EL (cell line): ENCODE measurements at places on chromosomes 5 and 9.
A peak's percentile ranks its signal among the peaks of the same experiment; 100 is the strongest.

DNA sequence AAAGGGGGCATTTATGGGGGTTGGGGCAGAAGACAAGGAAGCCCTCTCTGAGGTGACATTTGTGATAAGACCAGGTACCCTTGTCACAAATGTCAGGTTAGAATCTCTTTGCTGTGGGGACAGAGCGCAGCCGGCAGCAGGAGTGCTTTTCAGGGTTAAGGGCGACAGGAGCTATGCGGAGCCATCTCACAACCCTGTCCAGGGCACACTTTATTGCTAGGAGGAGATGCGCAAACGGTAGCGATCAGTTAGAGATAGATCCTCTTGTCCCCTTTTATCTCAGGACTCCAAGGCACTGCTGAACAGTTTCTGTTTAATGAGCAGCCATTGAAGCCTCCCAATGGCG lies 438 bp upstream of the LAMC3 start:
- no peak for DNase-seq

DNA sequence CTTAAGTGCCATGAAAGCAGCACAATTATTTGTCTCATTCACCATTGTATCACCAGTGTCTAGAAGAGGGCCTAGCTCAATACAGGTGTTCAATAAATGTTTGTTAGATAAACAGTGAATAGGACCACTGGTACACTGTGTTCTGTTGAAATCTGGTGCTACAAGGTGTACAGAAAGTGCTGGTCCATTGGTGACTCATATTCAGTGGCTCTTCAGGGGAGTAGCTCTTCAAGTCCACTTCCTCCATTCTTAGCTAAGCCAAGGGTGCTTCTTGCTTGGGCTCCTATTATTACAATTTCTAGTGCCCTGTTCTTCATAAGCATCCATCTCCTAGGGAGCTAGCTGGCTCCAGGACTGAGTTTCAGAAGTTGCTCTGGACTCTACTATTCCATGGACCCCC lies 6.4 kb upstream of the FCHO2 start:
- no peak for DNase-seq

DNA sequence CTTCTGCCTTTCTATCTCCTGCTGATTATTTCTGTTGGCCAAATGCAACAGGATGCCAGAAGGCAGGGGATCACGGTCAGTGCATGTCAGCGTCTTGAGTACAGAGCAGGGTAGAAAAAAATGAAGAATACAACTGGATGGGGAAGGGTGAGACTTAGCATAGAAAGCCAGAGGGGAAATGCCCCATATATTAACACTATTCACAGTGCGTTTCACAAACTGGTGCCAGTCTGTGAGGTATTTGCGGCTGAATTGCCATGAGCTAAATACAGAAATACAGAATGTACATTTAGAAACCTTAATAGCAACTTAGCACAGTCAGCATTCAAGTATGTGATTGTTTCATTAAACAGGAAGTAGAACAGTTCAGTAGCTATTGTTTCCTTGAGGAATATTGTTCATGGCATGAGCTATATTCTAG lies 31.0 kb upstream of the SLC1A3 start:
- peak; percentile 58 for DNase-seq

DNA sequence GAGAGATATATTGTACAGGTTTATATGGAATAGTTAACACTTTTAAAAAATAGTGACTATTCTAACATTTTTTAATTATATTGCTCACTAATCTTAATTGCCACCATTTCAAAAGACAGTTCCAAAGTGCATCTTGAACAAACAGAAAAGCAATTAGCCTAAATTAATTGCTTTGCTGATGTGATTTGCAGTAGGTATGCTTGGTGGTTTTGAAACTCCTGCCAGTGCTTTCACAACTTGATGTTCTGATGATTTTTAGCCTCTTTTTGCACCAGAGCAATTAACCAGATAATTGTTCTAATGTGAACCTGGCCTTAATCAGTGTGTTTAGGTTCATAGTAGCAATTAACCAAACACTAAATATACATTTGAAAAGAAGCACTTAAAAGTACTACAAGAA lies 207.6 kb downstream of the FBXL17 start:
- DNase-seq, result no peak

GRCh38 chr5:170519549-170519948 lies 15.7 kb downstream of the KCNIP1 start:
- no peak for DNase-seq

DNA sequence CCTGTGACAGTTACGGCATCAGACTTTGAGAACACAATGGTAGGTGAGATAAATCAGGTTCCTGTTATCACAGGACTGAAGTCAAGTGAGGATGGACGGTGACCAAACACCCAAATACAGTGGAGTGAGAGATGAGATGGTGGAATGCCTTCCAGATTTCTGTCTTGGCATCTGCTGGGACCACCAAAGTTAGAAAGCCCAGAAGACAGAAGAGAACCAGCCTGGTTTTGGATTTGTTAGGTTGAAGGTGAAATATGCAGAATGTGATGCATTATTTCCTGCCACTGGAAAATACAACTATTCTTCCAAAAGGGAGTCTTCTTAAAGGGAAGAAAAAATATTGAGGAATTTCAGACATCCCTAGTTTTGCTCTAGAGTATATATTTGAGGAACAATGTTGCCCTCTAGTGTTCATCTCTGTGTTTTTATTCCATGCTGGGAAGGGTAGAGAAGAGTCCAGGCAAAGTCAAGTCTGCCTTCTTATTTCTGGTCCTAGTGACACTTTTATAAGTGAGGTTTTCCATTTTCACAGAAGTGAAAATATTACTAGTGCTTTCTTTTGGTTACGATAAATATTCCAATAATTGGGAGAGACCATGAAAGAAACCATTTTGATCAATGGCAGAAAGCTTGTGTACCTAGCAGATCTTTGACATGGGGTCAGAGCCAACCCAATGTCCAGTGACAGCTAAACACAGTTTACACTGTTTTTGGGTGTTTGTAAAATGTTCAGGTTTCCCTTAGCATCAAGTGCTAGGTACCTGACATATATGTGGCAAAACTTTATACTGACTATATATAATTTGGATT lies 142.3 kb upstream of the ANKH start:
- peak; percentile 72 for DNase-seq

DNA sequence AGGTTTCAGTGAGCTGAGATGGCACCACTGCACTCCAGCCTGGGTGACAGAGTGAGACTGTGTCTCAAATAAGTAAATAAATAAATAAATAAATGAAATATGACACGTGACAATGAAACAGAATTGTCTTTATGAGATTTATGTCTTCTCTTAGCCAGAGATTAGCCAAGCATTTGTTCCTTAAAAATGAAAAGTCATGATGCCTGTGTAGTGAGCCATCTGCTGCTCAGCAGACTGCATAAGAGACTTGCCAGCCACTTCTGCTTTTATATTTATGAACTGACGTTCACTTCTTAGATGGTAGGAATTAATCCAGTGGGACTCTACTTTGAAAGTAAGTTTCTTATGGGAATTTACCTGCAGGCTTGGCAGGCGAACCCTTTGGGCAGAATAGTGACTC lies 227.4 kb downstream of the NR3C1 start:
- DNase-seq, result no peak

GRCh38 chr5:179254638-179255271 lies 90.5 kb downstream of the ADAMTS2 start:
- no peak for DNase-seq

DNA sequence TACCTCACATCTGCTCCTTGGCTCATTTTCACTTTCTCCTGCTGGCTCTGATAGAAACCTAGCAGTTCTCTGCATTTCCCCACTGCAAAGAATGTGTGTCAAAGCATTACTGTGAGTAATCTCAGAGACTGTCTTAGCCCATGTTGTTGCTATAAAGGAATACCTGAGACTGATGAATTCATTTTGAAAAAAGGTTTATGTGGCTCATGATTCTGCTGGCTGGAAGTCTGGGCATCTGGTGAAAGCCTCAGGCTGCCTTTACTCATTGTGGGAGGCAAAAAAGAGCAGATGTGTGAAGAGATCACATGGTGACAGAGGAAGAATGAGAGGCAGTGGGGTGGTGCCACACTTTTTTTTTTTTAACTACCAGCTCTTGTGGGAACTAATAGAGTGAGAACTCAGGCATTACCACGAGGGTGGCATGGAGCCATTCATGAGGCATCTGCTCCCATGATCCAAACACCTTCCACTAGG lies 191.6 kb upstream of the CTNND2 start:
- no peak for DNase-seq

GRCh38 chr9:15670894-15671293 lies 118.1 kb downstream of the CCDC171 start:
- no peak for DNase-seq

- DNase-seq, result no peak
Measured at GRCh38 chr9:135269912-135270830, 182.7 kb downstream of the OLFM1 start.

DNA sequence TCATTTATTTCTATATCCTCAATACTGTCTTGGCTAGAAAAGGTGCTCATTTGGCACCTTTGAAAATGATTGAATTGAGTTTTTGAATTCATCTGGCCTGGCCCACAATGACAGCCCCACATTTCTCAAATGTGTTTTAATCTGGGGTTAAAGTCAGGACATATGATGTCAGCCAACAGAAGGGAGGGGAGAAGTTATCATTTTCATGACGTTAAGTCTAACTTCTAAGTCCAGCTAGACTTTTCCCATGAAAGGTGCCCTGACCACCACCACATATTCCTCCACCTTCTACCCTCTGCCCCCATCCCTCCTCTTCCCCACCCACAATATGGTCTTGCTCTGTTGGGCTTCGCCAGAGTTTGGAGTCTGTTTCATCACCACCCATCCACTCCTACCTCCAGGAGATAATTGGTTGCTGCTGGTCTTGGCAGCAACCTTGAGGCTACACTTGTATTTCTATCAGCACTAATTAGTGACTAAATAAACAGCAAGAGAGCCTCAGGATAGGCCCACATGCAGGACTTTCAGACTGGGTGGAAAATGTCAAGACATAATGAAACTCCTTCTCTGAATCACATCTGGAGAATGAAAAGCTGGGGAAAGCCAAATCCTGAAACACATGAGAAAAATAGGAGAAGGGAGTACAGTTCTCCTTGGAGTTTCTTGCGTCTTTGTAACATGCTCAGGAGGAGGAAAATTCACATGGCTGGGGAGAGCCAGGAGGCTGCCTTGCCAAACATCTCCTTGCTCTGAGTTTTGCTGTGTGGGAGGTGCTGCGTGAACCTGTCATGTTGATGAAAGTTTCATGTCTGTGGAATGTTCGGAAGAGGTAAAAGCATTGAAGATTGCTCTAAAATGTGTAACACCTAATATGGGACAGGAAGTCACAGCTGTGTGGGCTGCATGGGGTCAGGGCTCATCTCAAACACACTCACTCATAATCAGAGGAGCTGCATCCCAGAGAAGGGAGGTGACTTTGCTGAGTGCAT lies 544.7 kb upstream of the KLF4 start:
- peak; percentile 65 for DNase-seq

DNA sequence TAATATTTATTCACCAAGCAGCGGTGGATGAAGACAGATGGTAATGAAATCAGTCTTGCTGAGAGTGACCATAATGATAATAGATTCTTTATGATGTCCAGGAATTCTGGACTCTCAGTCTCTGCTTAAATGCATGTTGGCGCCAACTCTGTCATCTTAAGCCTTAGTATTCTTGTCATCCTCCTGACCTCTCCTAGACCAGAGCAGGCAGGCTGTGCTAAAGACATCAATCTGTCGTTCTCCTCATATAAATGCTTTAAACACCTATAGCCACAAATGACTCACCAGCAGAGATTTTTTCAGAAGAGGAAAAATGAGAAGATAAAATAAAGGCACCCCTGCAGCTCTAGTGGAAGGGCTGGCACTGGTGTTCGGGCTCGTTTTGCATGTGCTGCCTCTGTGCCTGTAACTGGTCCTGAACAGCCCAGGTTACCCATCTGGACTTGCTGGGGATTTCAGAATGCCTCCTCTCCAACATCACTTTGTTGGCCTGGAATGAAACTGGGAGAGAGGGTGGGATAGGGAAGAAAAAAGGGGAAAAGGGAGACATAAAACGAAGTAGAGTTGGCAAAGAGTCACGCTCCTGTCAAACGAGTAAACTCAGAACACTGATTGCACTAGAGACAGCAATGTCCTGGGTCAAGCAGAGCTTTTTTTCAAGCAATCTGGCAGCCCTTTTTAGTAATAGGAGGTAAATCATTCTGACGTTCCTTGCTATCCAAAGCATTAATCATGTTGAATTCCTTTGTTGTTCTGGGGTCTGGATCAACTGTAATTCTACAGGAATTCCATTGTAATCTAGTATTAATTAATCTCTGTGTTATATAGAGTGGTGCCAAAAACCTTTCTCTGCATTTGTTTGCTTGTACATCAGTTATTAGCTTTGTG lies 195.5 kb upstream of the CLINT1 start:
- peak; percentile 55 for DNase-seq

- DNase-seq, result peak; percentile 67
Measured at GRCh38 chr9:22682961-22683699, 236.5 kb downstream of the DMRTA1 start.

GRCh38 chr5:139660105-139660922 lies 12.2 kb downstream of the CXXC5 start:
- peak; percentile 76 for DNase-seq

DNA sequence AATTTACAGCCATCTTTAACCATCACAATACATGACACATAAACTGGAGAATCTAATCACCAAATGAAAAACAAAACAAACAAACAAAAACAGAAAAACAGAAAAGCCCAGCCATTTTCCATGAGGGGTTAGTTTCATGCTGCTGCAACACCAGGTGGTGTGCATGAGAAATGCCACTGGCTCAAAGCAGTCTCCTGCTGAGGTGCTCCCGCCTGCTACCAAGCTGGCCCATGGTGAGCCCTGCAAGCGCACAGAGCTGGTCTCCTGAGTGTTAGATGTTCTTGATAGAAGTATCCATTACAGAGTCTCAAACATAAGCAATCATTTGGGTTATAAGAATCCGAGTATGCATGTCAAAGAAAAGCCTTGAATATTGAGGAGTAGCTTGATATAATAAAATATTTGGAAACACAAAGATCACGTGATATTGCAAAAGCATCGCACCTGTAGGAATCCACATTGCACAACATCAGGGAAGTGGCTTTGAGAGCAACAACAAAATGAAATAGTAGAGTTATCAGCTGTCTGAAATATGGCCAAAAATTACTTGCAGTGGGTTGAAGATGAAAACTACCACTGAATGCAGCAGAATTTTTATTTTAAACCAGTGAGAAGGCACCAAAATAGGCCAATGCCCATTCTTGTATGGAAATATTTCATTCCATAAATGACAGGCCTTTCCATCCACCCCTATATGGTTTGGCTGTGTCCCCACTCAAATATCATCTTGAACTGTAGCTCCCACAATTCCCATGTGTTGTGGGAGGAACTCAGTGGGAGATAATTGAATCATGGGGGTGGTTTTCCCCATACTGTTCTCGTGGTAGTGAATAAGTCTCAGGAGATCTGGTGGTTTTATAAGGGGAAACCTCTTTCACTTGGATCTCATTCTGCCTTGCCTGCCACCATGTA lies 194.8 kb downstream of the SYK start:
- DNase-seq, result no peak

DNA sequence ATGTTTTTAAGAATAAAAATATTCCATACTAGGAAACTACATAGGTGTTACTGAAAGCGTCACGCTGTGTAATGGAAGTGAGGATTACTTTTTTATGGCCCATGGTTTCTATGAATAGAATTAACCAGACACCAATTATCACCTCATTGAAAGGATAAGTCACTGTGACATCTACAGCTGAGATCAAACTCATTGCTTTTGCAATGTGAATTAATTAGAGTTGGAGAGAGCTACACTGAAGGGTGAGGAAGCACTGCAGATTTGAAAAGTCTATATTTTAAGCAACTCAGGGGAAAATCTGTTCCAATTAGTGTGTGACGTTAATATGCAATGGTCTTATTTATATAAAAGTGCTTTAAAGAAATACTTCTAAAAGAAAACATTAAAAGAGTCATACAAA lies 1300.1 kb upstream of the DMAC1 start:
- DNase-seq, result no peak
